ENCODE measurements at places on chromosomes 11 and 22.

DNA sequence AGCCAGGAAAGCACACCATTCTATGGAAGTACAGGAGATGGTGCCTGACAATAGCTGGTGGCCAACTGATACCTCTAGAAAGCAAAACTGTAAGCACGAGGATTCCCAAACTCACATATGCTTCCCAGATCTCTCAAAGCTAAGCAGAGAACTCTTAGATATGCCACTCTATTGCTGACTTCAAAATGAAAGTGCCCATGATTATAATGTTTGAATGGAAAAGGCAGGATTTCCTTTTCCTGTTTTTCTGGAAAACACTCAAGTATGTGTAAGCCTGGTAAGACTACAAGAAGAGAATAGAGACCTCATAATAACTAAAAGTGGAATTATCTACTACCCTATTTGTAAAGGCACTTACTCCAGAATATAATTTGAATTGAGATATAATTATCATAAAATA lies 2.6 kb upstream of the CARD18 start:
- no peak for DNase-seq

DNA sequence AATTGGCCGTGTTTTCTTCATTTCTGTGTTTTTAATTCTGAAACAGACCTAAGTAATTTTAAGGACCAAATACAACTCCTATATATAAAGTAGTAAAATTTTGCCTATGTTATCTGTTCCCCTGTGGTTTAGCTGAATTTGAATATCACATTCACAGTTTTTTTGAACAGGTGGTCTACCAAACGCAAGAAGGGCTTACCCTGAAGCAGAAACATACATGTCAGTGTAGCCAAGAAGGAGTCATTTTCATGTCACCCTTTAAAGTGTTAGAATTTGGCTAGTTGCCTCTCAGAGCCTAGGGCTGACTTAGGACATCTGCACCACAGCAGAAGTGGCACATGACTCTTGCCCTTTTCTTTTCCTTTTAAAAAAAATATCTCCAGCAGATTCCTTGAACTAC lies 34.3 kb downstream of the MYBPC3 start:
- DNase-seq: no peak

GRCh38 chr11:107830915-107831540 lies 27.6 kb downstream of the SLC35F2 start:
- no peak for DNase-seq

- DNase-seq: no peak
Observed at GRCh38 chr11:9752091-9752490, 88.2 kb downstream of the SWAP70 start.

DNA sequence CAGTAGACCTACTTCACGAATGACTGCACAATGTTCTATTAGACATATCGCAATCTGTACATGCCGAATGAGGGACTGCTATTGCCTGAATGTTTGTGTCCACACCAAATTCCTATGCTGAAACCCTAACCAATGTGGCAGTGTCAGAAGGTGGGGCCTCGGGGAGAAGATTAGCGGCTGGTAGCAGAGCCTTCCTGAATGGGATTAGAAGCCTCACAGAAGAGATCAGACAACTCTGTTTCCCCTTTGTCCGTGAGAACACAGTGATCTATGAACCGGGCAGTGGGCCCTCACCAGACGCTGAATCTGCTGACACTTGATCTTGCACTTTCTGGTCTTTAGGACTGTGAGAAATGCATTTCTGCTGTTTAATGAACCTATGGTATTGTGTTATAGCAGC lies 33.1 kb downstream of the LRFN4 start:
- DNase-seq: no peak

GRCh38 chr11:91220476-91221202 lies 997.8 kb upstream of the CHORDC1 start:
- DNase-seq: no peak

GRCh38 chr11:133753150-133753549 lies 92.2 kb downstream of the SPATA19 start:
- DNase-seq: no peak

DNA sequence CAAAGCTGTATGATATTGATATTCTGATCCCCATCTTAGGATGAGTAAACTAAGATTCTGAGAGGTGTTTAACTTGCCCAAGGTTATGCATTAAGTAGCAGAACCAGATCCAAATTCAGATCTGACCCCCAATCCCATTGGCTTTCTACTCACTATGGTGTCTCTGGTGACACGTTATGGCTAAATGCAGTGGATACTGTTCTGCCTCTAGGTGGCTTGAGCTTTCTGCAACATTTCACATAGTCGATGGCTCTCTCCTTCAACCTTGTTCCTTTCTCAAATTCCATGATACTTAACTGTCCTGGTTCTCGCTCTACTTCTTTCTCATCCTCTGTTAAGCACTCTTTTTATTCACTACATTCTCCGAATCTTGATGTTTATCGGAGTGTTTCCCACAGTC lies 9.4 kb downstream of the C11orf97 start:
- no peak for DNase-seq

GRCh38 chr11:23732026-23732425 lies 764.8 kb upstream of the LUZP2 start:
- no peak for DNase-seq

DNA sequence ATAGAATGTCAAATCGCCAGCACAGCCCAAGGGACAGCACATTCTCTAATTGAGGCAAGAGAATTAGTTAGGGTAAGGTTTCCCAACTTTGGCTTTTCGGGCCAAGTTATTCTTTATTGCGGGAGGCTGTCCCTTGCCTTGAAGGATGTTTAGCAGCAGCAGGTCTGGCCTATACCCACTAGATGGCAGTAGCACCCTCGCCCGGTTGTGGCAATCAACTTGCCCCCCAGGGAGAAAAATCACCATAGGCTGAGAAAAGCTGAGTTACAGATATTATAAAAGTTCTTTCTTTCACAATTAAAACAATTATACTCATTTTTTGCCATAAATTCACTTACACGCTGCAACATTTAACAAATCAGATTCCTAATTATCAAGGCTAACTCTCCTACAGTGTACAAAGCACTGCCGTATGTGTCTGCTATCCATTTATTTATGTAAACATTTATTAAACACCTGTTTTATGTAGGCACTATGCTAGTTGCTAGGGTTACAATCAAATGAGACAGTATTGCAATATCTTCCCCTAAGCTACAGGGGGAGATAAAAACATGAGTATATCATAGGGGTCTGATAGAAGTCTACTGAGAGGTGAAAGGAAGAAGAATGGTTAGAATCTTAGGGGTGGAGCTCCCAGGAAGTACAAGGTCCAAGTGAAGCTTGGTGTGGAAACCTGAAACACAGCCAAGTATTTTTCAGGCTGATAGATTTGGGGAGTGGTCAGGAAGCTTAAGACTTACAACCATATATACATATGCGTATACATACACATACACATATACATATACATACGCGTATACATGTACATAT lies 452.3 kb downstream of the RAB38 start:
- no peak for DNase-seq

GRCh38 chr22:30396871-30397655 lies at the start of gene SEC14L2:
SEC14L2 (plus strand) TSS chr22:30397018; CDS start chr22:30397117, 99 bp downstream.
- DNase-seq: peak; percentile 86

GRCh38 chr11:112114460-112114859 lies 27.8 kb downstream of the SDHD start:
- no peak for DNase-seq

DNA sequence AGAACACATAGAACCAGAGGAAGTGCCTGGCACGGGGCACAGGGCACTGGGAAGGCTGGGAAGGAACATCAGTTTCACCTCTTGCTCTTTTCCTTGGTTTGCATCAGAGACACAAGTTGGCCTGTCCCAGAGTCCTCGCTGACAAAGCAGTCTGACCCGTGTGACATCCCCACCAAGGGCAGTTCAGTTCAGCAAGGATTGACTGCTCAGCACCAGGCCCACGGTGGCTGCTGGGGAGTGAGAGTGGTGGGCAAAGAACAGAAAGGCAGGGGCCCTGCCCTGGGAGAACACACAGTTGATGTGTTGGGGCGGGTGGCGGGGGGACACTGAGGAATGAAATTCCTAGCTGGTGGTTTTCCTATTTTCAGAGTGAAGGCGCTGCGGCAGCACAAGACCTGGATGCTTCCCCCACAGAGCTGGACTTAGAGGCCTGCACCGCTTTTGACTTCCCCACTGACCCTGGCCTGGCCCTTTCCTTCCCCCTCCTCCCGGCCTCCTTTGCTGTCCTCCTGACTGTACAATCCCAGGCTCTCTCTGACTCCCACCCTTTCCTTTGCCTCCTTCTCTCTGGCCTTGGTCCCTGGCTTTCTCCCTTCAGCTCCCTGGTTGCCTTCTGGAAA lies 2.2 kb upstream of the TMPRSS13 start:
- DNase-seq: no peak

- no peak for DNase-seq
Observed at GRCh38 chr11:130457623-130458409, 9.4 kb downstream of the ADAMTS15 start.

DNA sequence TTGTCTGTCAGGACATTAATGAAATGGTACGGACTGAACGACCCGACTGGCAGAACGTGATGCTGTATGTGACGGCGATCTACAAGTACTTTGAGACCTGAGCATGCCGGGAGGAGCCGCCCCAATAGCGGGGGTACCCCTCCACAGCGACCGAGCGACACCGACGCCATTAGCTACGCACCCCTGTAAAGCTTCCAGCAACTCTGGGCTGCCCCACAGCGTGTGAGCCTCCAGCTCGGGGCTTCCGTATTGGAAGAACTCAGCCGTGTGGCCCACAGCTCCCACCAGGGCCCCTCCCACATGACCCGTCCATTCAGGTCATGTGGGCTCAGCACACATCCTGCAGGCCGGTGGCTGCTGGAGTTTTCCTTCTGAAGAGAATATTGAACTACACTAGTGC lies 12.9 kb upstream of the ADORA2A start:
- no peak for DNase-seq

GRCh38 chr22:19808873-19809478 lies 45.7 kb downstream of the GNB1L start:
- DNase-seq: no peak

DNA sequence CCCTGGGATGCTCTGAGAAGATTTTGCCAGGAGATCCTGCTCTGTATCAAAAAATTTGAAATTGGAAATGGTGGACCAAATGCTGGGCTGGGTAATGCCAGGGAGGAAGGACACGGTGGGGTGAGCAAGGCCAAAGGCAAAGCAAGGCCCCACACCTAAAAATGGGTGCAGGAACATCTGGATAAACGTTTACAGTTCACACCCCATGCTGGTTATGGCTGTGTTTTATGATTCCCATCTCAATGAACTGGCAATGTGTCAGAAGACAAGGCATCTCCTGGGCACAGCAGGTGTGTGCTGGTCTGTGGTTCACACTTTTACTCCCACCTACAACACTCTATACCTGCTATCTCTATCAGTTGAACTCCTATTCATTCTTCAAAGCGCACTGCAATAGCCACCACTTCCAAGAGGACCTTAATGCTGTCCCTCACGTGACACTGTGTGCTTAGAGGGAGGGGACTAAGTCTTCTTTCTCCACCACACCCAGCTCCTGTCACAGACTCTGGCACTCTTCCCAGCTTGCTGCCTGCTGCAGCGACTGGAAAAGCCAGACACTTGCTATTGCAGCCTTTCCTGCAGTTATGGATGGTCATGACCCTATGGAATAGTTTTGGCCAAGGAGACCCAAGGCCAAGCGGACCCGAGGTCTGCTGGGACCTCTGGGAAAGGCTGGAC lies 277.5 kb downstream of the CTTN start:
- DNase-seq: no peak

GRCh38 chr11:100908746-100909145 lies 220.9 kb downstream of the PGR start:
- DNase-seq: no peak

DNA sequence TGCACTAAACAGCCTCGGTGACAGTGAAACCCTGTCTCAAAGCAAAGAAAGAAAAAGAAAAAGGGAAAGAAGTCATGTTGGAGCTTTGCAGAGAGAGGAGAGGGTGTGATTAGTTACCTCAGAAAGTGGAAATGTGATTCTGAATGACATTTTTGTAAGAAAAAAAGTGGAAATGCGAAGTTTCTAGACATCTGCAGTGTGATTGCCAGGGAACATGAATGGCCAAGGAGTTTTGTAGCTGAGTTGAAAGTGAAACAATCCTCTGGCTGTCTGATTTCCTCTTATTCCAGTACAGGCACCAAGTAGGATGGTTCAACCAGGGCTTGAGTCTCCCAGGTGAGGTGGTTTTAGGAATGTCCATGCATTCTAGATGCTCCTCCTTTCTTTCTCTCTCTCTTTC lies 17.8 kb upstream of the SYVN1 start:
- DNase-seq: no peak

GRCh38 chr11:76524461-76524860 lies 79.6 kb downstream of the EMSY start:
- no peak for DNase-seq

- DNase-seq: no peak
Observed at GRCh38 chr11:100354736-100355135, 332.4 kb upstream of the ARHGAP42 start.

- no peak for DNase-seq
Observed at GRCh38 chr22:20093418-20094196, 13.6 kb downstream of the DGCR8 start.

- no peak for DNase-seq
Observed at GRCh38 chr11:20991471-20991870, 322.1 kb downstream of the NELL1 start.

GRCh38 chr11:26780376-26781085 lies 58.7 kb upstream of the SLC5A12 start:
- DNase-seq: no peak

GRCh38 chr11:1882265-1883238 lies 9.1 kb downstream of the PRR33 start:
- DNase-seq: peak; percentile 95

DNA sequence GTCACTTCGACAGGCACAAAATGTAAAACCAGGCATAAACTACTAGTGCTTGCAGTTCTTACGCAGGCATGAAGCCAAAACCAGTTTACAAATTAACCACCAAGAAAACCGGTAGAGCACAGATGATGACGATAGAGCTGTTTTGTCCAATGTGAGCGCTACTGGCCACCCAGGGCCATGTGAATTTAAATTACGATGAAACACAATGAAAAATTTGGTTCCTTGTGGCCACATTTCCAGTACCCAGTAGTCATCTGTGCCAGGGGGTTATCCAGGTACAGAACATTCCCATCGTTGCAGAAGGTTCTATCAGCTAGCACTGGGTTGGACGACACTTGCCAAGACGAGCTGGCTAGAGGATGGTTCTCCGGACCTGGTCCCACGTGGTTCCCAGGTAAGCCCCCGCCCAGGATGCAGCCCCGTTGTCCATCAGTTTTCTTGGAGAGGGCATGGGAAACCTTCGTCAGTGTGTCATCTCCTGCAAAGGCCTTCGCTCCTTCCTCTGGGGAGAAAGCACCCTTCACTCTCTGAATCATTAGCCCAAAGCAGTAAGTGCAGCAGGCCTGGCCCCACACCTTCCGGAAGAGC lies 1.1 kb upstream of the CD81 start:
- peak; percentile 86 for DNase-seq

GRCh38 chr11:68843703-68844312 lies 2.1 kb upstream of the CPT1A start:
- peak; percentile 69 for DNase-seq

GRCh38 chr22:30191040-30191701 lies 55.4 kb downstream of the LIF start:
- no peak for DNase-seq

All from kidney (tissue), 22 donors.